ENCODE measurements at places on chromosomes 6 and 20. TPM values are rescaled to one million over a fixed set of nuclear protein-coding genes. Genes with fewer than 3 reads are reported as not detected.
A peak's percentile ranks its signal among the peaks of the same experiment; 100 is the strongest.

Gene POU5F1
- not detected for total RNA-seq

Gene PXMP4
- 5.6 TPM for total RNA-seq

Gene PAK5
- total RNA-seq, result not detected

Gene CLVS2
- total RNA-seq, result not detected

- no peak for DNase-seq
These were observed 366.5 kb upstream of the ARID1B start for GRCh38 chr6:156410649-156411048.

- no peak for DNase-seq
These were observed 13.6 kb downstream of the NOL4L start for GRCh38 chr20:32571566-32571965.

DNA sequence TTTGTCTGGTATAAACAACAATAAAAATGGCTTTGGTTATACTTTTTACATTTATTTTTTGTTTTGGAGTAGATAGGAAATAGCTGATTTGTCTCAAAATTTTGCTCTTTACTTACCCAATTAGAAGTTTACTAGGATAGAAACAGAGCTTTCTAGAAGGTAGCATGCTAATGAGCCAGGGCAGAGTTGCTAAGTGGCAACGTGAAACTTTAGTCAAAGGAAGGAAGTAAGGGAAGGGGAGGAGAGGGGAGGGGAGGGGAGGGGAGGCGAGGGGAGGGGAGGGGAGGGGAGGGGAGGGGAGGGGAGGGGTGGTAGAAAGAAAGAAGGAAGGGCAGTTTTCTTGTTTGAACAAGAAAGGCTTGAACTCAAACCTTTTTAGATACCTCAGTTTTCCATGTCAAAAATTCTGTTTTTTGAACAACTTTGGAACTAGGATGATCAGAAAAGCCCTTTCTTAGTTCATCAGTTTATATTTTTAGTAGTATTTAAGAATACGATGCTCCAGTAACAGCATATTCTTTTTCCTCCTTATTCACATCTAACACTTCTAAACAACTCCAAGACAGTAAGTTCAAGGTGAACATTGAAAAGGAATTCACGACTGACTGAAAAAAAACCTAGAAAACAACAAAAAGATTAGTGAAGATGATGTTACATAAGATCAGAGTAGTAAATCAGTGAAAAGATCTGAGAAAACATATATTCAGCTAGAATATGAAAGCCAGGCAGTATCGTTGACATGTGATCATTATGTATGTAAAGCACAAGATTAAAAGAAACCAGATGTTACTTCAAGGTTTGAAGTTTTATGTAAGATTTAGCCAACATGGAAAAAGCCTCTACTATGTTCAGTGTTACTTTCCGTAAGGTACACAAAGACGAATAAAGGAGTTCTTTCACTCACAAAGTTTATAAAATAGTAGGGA lies 263.4 kb downstream of the ARHGAP18 start:
- DNase-seq, result no peak

DNA sequence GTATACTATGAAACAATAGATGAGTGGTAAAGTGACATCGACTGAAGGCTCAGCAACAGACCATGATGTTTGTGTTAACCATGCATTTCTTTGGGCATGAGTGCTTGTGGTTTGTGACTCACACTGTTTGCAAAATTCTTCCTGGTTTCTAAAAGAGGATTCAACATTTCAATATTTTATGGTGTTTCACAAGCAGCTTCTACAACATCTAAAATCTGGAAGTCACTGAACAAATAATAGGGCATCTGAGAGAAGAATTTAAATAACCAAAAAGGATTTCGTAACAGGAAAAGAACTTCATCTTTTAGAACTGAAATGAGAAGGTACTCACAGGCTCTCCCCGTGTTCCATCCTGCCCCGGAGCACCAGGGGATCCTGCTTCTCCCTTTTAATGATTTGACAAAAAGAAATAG lies 146.2 kb downstream of the COL21A1 start:
- peak; percentile 97 for DNase-seq

GRCh38 chr6:95186710-95187109 lies 390.6 kb upstream of the MANEA start:
- no peak for DNase-seq

DNA sequence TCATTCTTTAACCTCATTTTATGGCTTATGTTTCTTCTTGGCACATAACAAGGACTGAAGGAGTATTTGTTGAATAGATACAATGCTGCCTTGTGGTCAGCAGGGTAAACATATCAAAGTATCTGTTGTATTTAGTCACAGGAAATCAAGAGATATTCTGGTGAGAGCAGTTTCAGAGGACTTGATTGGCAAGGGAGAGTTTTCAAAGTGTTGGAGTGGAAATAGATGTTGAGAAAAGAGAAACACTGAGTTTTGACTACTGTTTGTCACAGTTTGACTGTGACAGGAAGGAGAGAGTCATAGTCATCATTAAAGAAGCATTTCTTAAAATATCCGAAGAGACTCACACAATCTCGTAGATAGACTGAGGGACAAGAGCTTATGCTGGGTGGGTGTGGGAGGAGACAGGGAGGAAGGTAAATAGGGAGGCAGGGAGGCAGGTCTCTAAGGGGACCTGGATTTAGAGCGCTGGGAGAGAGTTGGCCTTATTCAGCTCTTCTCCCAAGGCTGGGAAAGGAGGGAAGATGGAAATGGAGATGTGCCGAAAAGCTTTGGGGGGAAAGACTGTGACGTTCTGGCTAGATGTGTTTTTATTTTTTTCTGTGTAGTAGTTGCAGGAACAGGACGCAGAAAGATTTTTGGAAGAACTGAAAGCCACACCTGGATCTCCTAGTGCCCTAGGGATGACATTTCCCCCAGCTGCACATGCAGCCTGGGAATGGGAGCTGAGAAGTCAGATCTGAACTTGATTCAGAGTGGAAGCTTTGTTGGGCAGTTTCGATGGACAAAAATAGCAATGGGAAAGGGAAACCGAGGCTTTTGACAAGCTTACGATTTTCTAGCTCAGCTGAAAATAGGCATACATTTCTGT lies 65.0 kb upstream of the IFNGR1 start:
- peak; percentile 65 for DNase-seq

GRCh38 chr6:47159763-47160162 lies 117.6 kb upstream of the ADGRF1 start:
- no peak for DNase-seq

DNA sequence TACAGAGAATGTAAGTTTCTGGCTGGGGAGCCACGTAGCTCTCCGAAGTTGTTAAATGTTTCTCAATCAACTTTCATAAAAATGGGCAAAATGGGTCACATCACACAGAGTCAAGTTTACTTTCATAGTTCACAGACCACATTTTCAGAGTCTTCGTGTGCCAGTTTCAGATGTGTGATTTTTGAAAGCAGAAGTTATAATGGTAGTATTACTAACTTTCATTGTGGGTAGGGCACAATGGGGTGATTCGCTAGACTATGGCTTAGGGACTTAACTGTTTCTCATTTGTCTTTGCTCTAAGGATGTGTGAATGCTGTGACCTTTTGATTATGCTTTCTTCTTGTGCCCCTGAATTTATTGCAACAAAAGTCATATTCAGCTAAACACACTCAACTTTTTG lies 109.0 kb upstream of the SUPT3H start:
- DNase-seq, result no peak

Measured in HT1080 (cell line).